ENCODE measurements at places on chromosomes 1 and 21. TPM values are rescaled to one million over a fixed set of nuclear protein-coding genes. Genes with fewer than 3 reads are reported as not detected.

GRCh38 chr1:6803357-6803756 is 18.1 kb downstream of the CAMTA1 start:
- H3K4me3 ChIP-seq, result no peak overlapping the region
- no peaks in the 10 kb centered on the region for H3K27me3 ChIP-seq
- no peak for DNase-seq
- no peaks in the 10 kb centered on the region for H3K4me1 ChIP-seq
- no peak overlapping the region for H3K27ac ChIP-seq
- H3K36me3 ChIP-seq, result no peaks in the 10 kb centered on the region

TNN gene
- not detected for total RNA-seq

GRCh38 chr1:40958210-40958609 is 21.3 kb upstream of the CTPS1 start:
- H3K4me1 ChIP-seq, result no peaks in the 10 kb centered on the region
- H3K36me3 ChIP-seq, result no peaks in the 10 kb centered on the region
- H3K27me3 ChIP-seq, result no peaks in the 10 kb centered on the region
- H3K27ac ChIP-seq, result no peak overlapping the region
- DNase-seq, result no peak

GPR25 gene
- 2.1 TPM for total RNA-seq

DNA sequence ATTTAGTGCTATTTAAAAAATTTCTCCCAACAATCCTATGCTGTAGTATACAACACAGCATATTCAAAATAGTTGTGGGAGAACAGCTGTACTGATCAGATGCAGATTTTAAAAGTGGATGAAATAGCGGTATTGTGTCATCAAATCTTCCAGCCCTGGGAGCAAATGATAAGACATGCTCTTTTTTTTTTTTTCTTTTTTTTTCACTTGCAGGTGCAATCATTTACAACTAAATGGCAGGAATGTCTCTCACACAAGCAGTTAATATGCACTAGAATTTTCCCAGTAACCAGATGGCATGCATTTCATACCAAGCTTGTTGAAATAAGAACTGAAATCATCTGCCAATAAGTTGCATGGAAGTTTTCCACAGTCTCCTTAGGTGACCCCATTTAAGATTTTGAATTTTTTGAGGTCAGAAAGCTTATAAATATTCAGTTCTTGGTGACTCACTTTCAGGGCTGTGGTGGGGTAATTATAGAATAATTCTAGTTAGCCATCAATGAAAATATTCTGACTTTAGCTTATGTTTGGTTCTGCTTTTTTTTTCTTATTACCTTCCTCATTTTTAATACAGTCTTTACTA is 623.9 kb upstream of the NR5A2 start:
- no peak overlapping the region for H3K27ac ChIP-seq
- H3K36me3 ChIP-seq, result no peaks in the 10 kb centered on the region
- H3K27me3 ChIP-seq, result no peaks in the 10 kb centered on the region
- H3K4me3 ChIP-seq, result no peak overlapping the region
- DNase-seq, result no peak

FMO2 gene
- total RNA-seq, result not detected

- DNase-seq, result no peak
- no peak overlapping the region for H3K4me3 ChIP-seq
- no peaks in the 10 kb centered on the region for H3K36me3 ChIP-seq
- H3K27ac ChIP-seq, result no peak overlapping the region
- H3K4me1 ChIP-seq, result peaks cover 5% of the 10 kb centered on the region
Measured at GRCh38 chr21:42621819-42622177, 31.6 kb upstream of the PDE9A start.

- no peak for DNase-seq
- no peaks in the 10 kb centered on the region for H3K4me1 ChIP-seq
- H3K27me3 ChIP-seq, result peaks cover 9% of the 10 kb centered on the region
- H3K27ac ChIP-seq, result no peak overlapping the region
- H3K36me3 ChIP-seq, result no peaks in the 10 kb centered on the region
Measured at GRCh38 chr1:143667730-143668129, 304.1 kb downstream of the FAM72C start.

KRTCAP2 gene
- total RNA-seq, result 113 TPM

DNA sequence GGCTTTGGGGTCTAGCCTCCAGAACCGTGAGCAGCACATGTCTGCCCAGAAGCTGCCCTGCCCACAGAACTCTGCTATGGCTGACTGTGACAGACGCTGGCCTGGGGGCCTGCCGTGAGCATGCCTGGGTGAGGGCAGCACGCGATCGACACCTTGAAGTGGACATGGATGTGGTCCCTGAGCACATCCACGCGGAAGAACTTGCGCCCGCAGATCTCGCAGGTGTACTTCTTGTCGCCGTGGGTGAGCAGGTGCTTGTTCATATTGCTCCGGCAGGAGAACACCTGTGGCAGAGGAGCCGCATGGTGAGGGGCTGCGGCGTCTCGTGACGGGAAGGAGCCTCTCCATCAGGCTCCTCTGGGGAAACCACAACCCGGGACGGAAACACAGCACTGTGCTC is 56.0 kb downstream of the PRDM15 start:
- peaks cover 13% of the 10 kb centered on the region for H3K36me3 ChIP-seq
- DNase-seq, result no peak
- H3K27me3 ChIP-seq, result no peaks in the 10 kb centered on the region
- H3K27ac ChIP-seq, result no peak overlapping the region
- H3K4me1 ChIP-seq, result no peaks in the 10 kb centered on the region

CNIH3 gene
- total RNA-seq, result 5.4 TPM

DNA sequence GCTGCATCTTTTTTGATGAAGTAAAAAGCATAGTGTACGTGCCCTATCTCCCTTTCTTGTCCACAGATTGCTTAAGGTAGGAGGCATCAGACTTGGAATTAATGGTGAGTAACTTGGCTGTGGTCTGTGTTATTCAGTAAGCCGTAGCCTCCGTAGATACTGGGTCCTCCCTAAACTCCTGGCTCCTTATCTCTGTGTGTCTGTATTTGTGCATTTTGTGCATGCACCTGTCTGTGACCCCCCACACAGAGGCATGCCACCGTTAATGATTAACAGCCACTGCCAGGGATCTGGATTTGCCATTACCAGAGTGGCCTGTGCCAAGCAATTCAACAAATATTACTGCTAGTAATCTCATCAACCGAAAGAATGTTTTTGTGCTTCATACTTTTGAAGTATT is 31.9 kb downstream of the MAP3K21 start:
- H3K4me3 ChIP-seq, result no peak overlapping the region
- no peaks in the 10 kb centered on the region for H3K27me3 ChIP-seq
- no peaks in the 10 kb centered on the region for H3K4me1 ChIP-seq
- no peaks in the 10 kb centered on the region for H3K36me3 ChIP-seq
- H3K27ac ChIP-seq, result no peak overlapping the region

GRCh38 chr21:38649120-38649519 is 150.8 kb upstream of the ERG start:
- H3K27me3 ChIP-seq, result no peaks in the 10 kb centered on the region
- H3K4me1 ChIP-seq, result no peaks in the 10 kb centered on the region
- no peak overlapping the region for H3K4me3 ChIP-seq
- DNase-seq, result no peak
- H3K36me3 ChIP-seq, result no peaks in the 10 kb centered on the region
- no peak overlapping the region for H3K27ac ChIP-seq

ELAPOR1 gene
- 6.2 TPM for total RNA-seq

DNA sequence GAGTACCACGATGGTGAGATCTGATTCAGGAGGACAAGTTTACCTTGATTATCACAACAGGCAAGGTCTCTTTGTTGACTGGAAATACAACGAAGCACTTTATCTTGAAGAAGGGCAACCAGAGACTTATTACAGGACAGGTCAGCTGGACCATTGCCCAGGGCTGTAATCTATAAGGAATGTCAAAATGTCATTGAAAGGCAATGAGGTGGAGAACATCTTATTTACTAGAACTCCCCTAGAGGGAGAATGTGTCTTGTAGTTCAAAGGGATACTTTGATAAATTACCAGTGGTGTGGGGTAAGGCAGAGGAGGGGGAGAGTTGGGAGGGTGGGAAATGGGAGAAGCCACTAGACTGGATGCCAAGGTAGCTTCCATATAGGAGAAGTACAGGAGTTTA is 212.3 kb downstream of the NCAM2 start:
- no peak for DNase-seq
- no peaks in the 10 kb centered on the region for H3K4me1 ChIP-seq
- no peaks in the 10 kb centered on the region for H3K27me3 ChIP-seq
- H3K27ac ChIP-seq, result no peak overlapping the region
- H3K4me3 ChIP-seq, result no peak overlapping the region

DNA sequence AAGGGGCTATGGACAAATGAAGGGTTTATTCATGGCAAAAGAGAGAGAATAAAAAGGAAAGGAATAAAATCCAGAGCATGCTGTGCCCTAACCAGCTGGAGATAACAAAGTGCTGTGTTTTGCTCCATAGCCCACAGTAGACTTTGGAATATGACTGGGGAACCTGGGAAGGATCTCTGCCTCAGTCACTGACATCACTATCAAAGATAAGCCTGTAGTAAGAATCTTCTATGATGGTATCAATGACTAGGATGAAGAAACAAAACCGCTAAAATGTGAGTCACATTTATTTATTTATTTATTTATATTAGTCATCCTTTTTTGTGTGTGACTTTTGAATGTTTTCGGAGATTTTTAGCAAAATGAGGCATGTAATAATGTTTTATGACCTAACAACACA is 56.3 kb downstream of the NVL start:
- no peak overlapping the region for H3K27ac ChIP-seq
- H3K4me3 ChIP-seq, result no peak overlapping the region
- DNase-seq, result no peak
- H3K4me1 ChIP-seq, result no peaks in the 10 kb centered on the region
- peaks cover 24% of the 10 kb centered on the region for H3K36me3 ChIP-seq

OR10R2 gene
- not detected for total RNA-seq

DNA sequence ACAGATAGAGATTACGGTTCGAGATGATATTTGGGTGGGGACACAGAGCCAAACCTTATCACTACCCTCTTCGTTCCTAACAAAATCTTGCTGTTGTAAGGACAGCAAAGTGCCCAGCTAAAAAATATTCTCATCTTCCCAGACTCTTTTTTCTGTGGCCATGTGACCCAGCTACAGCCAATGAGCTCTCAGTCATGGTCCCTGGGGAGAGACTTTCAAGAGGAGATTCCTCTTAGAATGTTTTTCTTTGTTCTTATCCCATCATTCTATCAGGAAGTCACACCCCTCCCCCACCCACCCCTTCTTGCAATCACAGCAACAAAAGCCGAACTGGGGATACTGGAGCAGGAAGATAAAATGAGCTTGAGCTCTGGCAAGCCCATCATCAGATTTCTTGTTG is 247.1 kb downstream of the CHRM3 start:
- no peak overlapping the region for H3K27ac ChIP-seq
- no peaks in the 10 kb centered on the region for H3K4me1 ChIP-seq
- no peak overlapping the region for H3K4me3 ChIP-seq
- H3K27me3 ChIP-seq, result no peaks in the 10 kb centered on the region
- no peak for DNase-seq

- H3K36me3 ChIP-seq, result no peaks in the 10 kb centered on the region
- H3K4me1 ChIP-seq, result peaks cover 21% of the 10 kb centered on the region
- H3K27ac ChIP-seq, result no peak overlapping the region
- DNase-seq, result no peak
- no peaks in the 10 kb centered on the region for H3K27me3 ChIP-seq
- no peak overlapping the region for H3K4me3 ChIP-seq
Measured at GRCh38 chr1:8435569-8436071, 117.7 kb downstream of the SLC45A1 start.

- no peak overlapping the region for H3K27ac ChIP-seq
- no peaks in the 10 kb centered on the region for H3K27me3 ChIP-seq
- DNase-seq, result no peak
- no peak overlapping the region for H3K4me3 ChIP-seq
- H3K4me1 ChIP-seq, result no peaks in the 10 kb centered on the region
- H3K36me3 ChIP-seq, result no peaks in the 10 kb centered on the region
Measured at GRCh38 chr1:111542187-111542586, 38.8 kb upstream of the ADORA3 start.

- no peaks in the 10 kb centered on the region for H3K36me3 ChIP-seq
- H3K27ac ChIP-seq, result no peak overlapping the region
- H3K27me3 ChIP-seq, result no peaks in the 10 kb centered on the region
- H3K4me1 ChIP-seq, result no peaks in the 10 kb centered on the region
- no peak for DNase-seq
- no peak overlapping the region for H3K4me3 ChIP-seq
Measured at GRCh38 chr1:232319072-232319471, 310.9 kb downstream of the SIPA1L2 start.

DNA sequence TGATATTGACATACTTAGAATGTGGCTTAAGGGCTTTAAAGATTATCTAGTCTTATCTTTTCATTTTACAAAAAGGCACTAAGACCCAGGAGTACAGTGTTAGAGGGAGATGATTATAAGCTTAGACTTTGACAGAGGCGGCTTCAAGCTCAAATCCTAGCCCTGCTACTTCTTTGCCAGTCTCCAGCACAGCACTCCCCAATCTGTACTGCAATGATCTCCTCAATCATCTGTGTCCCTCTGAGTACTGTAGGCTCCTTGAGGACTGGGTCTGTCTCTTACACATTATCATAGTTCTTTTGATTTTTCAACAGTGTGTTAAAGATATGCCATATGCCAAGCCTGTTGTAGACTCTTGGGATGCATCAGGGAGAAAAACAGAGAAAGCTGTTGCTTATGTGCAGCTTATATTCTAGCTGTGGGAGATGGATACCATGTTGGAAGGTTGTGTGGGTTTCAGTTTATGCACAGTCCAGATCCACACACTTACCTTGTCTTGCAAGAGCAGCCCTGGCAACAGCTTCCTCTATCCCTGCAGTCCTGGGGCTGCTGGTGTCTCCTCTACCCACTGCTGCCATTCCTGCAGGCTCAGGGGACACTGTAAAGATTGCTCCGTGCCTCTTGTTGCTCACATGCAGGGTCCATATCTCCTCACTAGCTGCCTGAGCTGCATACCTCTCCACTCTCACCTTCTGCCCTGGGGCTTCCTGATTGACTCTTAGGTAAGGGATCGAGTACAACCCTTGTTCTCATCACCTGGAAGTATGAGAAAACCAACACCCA is 103.9 kb upstream of the TSPAN2 start:
- H3K4me3 ChIP-seq, result no peak overlapping the region
- H3K4me1 ChIP-seq, result no peaks in the 10 kb centered on the region
- H3K27me3 ChIP-seq, result no peaks in the 10 kb centered on the region
- no peak overlapping the region for H3K27ac ChIP-seq
- no peaks in the 10 kb centered on the region for H3K36me3 ChIP-seq
- DNase-seq, result no peak

GRCh38 chr1:202880062-202880461 is 8.9 kb downstream of the RABIF start:
- no peaks in the 10 kb centered on the region for H3K27me3 ChIP-seq
- peaks cover 34% of the 10 kb centered on the region for H3K36me3 ChIP-seq
- H3K27ac ChIP-seq, result no peak overlapping the region
- H3K4me1 ChIP-seq, result no peaks in the 10 kb centered on the region
- no peak for DNase-seq

GRCh38 chr1:100791586-100791985 is 72.0 kb downstream of the VCAM1 start:
- no peak overlapping the region for H3K4me3 ChIP-seq
- no peaks in the 10 kb centered on the region for H3K4me1 ChIP-seq
- no peaks in the 10 kb centered on the region for H3K36me3 ChIP-seq
- no peak for DNase-seq
- H3K27ac ChIP-seq, result no peak overlapping the region

Measured in natural killer cell (primary cell).